EH (cell line): ENCODE measurements at places on chromosomes 2 and 18.

GRCh38 chr18:8719192-8719591 lies 13.8 kb downstream of the MTCL1 start:
- no peak for DNase-seq

- peak; percentile 69 for DNase-seq
Observed at GRCh38 chr2:180520921-180521581, 459.4 kb upstream of the UBE2E3 start.

DNA sequence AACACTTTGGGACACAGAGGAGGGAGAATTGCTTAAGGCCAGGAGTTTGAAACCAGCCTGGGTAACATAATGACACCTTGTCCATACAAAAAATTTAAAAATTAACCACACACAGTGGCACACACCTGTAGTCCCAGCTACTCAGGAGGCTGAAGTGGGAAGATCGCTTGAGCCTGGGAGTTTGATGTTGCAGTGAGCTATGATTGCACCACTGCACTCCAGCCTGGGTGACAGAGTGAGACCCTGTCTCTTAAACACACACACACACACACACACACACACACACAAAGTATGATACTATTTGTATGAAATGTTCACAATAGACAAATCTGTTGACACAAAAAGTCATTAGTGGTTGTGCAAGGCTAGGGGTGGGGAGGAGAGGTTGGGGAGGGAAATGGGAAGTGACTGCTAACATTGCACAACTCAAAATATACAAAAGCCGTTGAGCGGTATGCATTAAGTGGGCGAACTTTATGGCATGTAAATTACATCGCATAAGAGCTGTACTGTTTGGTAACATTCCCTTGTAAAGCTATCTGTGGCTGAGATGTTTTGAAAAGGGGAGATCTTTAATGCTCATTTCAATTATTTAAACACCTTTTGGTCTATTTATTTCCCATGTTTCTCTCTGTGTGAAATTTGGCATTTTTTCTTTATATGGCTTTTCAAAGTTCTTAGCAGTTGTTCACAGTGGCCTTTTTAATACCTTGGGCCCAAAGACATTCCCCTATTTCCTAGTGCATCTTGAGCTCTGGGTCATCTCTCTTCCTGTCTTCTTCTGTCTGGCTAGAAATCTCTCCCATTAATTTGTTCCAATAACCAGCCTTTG lies 58.9 kb upstream of the ZNF516 start:
- peak; percentile 29 for DNase-seq

DNA sequence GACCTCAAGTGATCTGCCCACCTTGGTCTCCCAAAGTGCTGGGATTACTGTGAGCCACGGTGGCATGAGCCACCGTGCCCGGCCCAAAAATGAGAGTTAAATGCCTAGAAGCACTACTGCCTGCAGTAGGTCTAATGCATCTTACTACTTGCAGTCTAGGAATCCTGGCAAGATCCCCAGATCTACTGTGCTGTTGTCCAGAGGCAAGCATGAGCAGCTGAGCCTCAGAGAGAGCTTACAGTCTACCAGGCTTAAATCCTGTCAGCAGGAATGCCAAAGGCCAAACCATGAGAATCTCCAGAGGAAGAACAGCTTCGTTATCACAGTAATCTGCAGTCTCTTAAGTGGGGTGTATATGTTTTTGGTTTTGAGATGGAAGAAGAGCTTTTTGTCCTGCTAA lies 54.4 kb downstream of the XRCC5 start:
- peak; percentile 55 for DNase-seq

- peak; percentile 33 for DNase-seq
Observed at GRCh38 chr2:143607231-143608062, 478.2 kb downstream of the ARHGAP15 start.

GRCh38 chr2:220891405-220891804 lies 680.7 kb downstream of the EPHA4 start:
- peak; percentile 91 for DNase-seq

GRCh38 chr2:148719195-148719749 lies 74.7 kb downstream of the EPC2 start:
- no peak for DNase-seq

- peak; percentile 35 for DNase-seq
Observed at GRCh38 chr2:173970516-173970924, 5.3 kb upstream of the SP3 start.

GRCh38 chr18:8828798-8829197 lies 123.4 kb downstream of the MTCL1 start:
- no peak for DNase-seq

DNA sequence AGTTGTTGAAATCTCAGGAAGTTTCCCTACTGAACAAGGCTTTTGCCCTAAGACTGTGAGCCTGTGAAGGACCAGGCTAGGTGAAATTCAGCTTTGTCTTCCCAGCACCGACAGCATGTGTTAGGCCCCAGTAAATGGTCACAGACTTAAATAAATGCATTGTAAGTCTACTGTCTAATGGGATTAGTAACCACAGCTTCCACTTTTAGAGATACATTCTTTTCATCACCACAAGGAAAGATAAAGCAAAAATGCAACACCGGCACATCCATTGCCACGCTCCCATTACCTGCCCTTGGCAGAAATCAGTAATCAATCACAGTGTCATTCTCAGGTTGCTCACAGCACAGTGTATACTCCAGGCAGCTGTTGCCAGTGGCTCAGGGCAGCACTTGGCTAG lies 59.3 kb downstream of the CRACDL start:
- no peak for DNase-seq

DNA sequence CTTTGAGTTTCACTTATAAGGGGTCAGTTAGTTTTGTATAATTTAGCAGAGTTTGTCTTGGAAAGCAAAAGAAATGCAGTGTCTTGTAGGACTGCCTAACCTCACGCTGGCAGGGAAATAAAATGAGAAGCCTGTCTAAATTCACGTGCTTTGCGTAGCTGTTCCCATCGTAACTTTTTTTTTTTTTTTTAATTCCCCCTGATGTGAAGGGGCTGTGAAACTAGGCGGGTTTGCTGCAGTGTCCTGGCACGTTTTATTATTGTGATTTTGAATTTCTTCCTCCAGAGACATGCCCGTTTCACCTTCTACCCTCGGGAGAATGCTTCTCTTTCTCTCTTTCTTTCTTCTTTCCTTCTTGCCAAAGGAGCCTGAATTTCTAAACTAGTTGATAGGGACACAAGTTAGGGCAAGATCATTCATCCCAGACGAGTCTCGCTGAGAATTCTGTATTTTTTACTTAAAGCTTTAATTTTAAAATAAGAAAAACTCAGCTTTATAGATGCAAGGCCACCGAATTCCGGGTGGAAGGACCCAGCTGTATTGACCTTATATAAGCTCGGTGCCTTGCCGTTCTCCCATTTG lies 2.3 kb downstream of the MEIS1 start:
- peak; percentile 46 for DNase-seq

DNA sequence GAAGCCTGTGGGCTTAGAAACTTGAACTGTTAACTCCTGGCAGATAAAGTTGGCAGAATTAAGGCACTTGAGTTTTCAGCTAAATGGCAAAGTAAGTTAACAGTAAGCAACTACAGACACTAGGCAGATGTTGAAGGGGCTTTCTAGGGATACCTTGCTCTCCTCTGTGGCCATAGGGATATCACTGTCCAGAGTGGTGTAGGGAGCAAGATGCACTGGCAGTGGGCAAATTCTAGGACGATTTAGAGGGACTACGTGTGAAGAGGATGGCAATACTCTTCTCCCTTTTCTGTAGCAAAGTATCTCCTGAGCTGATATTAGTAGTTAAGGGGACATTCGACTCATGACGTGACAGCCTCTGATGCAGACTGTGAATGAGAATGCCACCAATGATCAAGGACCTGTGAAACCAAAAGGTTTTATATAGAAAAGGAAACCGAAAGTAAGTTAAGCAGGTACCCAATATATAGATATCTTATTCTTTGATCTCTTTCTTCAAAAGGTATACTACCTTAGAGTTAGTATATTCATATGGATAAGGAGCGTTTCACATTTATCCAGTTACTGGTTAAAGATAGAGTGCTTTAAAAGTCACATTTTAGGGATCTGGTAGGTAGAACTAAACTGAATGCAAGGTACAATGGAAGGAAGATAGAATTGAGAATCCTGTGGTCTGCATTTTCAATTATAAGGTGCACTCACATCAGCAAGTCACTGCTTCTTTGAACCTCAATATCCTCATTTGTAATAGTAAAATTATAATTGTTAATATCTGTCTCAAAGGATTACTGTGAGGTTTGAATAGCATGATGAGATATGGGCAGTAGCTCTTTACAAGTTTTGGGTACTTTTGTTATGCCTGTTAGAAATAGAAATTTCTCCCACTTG lies 106.4 kb downstream of the KCNH7 start:
- no peak for DNase-seq

- DNase-seq: no peak
Observed at GRCh38 chr18:23211146-23211545, 75.9 kb downstream of the CABLES1 start.

GRCh38 chr2:10452956-10453904 lies 5.1 kb upstream of the ODC1 start:
- no peak for DNase-seq

DNA sequence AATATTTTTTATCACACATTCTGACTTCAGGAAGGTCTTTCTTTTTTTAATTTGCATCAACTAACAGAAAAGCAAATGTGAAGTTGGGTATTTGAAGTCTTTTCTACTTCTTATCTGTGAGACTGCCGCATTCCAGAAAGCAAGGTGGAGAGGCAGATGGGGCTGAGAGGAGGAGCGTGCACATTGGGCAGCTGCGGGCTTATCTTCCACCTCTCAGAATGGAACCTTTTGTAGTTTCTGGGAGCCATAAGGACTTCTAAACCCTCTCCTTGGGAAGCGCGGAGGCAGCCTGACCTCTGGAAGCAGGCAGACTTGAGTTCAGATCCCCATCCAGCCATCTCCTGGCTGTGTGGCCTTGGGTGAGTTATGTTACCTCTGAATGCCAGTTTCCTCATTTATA lies 3.9 kb downstream of the MAPRE3 start:
- DNase-seq: no peak

DNA sequence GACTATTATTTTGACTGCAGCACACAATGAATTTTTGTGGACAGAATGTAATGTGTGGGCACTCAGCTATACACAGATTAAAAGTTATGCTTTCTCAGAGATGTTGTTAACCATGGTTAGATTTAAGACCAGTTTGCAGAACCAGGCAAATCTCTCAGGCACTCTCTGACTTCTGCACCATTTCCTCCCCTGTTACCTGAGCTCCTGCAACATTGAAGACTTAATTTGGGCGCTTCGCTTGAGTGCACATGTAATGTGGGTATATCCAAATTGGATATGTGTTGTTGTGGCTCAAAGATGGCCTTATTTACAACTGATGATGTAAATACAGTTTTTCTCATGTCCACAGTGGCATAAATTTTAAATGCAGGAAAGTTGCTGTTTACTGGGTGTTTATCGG lies 469.4 kb downstream of the PTPRM start:
- DNase-seq: no peak

- DNase-seq: no peak
Observed at GRCh38 chr2:234453216-234453615, 43.7 kb downstream of the ARL4C start.

GRCh38 chr18:45166341-45166835 lies 448.9 kb upstream of the SLC14A2 start:
- DNase-seq: peak; percentile 98

DNA sequence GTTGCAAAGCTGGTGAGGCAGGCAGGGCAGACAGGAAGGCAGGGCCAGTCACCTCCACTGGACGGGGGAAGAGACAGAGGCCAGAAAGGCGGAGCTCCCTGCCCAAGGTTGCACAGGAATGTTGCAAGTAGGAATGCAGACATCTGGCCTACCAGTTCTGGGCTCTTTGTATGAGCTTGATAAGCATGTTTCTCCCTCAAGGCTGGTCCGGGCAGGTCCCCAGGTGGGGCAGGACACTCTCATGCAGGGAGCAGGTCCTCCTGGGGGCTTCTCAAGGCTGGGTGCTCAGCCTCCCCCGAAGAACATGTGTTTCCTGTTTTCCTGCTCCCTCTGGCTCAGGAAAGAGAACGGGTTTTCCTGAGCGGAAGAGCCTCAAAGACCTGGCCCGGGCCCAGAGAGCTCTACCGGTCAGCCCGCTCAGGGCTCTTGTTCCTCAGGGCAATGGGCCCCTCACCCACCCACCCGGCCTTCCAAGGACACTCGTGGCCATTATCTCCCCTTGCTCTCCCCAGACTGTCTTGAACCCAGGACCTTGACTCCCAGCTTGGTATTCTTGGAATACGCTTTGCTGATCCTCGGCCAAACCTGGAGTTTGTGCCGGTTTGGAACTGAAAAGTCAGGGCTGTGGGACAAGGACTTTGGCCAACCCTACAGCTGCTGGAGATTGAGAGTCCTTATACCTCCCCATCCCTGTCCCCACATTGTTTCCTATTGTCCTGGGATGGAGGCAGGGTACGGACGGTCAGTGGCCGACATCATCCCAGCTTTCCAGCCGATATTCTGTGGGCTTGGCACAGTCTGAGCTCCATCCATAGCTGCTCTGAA lies 87.7 kb upstream of the HAAO start:
- DNase-seq: no peak

- DNase-seq: no peak
Observed at GRCh38 chr2:151217343-151217742, 44.3 kb downstream of the RBM43 start.

- no peak for DNase-seq
Observed at GRCh38 chr18:78713069-78713468, 266.5 kb upstream of the SALL3 start.

DNA sequence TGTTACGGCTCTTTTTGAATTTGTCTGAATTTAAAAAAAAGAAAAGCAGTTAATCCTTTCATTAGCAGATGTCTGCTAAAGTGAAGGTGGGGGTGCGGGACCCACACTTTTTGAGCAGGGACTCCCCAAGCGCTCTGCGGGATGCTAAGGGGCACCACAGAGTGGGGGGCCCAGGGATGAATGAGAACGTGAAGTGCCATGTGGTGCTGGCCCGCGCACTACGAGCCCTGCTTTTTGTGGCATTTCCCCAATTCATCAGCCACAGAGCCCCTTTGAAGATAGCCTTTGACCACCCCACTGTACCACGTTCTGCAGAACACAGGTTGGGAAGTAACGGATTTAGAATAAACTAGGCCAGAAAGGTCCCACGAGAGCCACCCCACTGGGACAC lies 28.6 kb downstream of the HS1BP3 start:
- no peak for DNase-seq

GRCh38 chr18:74197705-74198341 lies 49.5 kb downstream of the TIMM21 start:
- no peak for DNase-seq

- DNase-seq: peak; percentile 83
Observed at GRCh38 chr2:101446869-101447268, 28.0 kb downstream of the RFX8 start.

GRCh38 chr2:50513724-50514123 lies 518.2 kb downstream of the NRXN1 start:
- DNase-seq: no peak

GRCh38 chr2:55408098-55408882 lies 11.4 kb downstream of the CCDC88A start:
- peak; percentile 83 for DNase-seq
